ENCODE measurements at places on chromosomes 3 and 15. TPM values are rescaled to one million over a fixed set of nuclear protein-coding genes. Genes with fewer than 3 reads are reported as not detected.

- H3K4me3 ChIP-seq: no peak overlapping the region
- H3K27me3 ChIP-seq: no peaks in the 10 kb centered on the region
- peaks cover 14% of the 10 kb centered on the region for H3K4me1 ChIP-seq
- no peaks in the 10 kb centered on the region for H3K36me3 ChIP-seq
These were observed 150.3 kb upstream of the TSPAN3 start for GRCh38 chr15:77221174-77221573.

GRCh38 chr15:60751985-60752952 lies 273.3 kb upstream of the ICE2 start:
- no peak for DNase-seq
- H3K36me3 ChIP-seq: no peaks in the 10 kb centered on the region
- H3K4me3 ChIP-seq: no peak overlapping the region
- no peaks in the 10 kb centered on the region for H3K27me3 ChIP-seq

- no peak overlapping the region for H3K27ac ChIP-seq
- no peak for DNase-seq
- no peaks in the 10 kb centered on the region for H3K4me1 ChIP-seq
- H3K36me3 ChIP-seq: no peaks in the 10 kb centered on the region
- no peaks in the 10 kb centered on the region for H3K27me3 ChIP-seq
- H3K4me3 ChIP-seq: no peak overlapping the region
These were observed 797.6 kb downstream of the ROBO2 start for GRCh38 chr3:77837456-77838025.

GRCh38 chr3:53817809-53818208 lies 28.4 kb downstream of the CHDH start:
- no peak for DNase-seq
- H3K4me1 ChIP-seq: no peaks in the 10 kb centered on the region
- no peak overlapping the region for H3K27ac ChIP-seq
- no peaks in the 10 kb centered on the region for H3K27me3 ChIP-seq

- H3K27me3 ChIP-seq: no peaks in the 10 kb centered on the region
- H3K4me1 ChIP-seq: peaks cover under 1% of the 10 kb centered on the region
- no peak for DNase-seq
- no peak overlapping the region for H3K27ac ChIP-seq
These were observed 511.1 kb upstream of the PROK2 start for GRCh38 chr3:72295962-72296450.

DNA sequence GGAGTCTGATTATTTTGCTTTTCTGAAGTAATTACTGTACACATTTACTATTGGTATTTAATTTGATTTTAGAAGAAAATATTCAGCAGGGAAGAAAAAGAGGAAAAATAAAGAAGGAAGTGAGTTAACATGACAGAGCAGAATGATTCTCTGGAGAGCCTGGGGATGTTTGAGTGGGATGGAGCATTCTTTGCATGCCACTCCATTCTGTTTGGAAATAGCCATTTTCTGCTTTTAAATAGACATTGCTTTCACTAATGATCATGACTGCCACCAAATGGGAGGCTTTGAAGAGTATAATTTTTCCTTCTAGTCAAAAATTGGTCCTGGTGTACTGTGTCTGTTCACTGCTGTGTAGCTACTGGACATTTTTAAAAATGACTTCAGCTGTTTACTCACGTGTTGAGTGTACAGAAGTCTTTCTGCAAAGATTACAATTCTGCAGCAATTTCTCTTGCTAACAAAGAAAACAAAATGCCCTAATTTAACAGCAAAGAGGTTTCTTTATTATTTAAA lies 196.1 kb downstream of the RYR3 start:
- H3K27me3 ChIP-seq: peaks cover 2% of the 10 kb centered on the region
- no peaks in the 10 kb centered on the region for H3K4me1 ChIP-seq
- DNase-seq: no peak

GRCh38 chr3:49841806-49842205 lies 14.6 kb downstream of the TRAIP start:
- H3K36me3 ChIP-seq: peaks cover 2% of the 10 kb centered on the region
- H3K4me1 ChIP-seq: peaks cover 2% of the 10 kb centered on the region
- H3K27ac ChIP-seq: no peak overlapping the region
- no peaks in the 10 kb centered on the region for H3K27me3 ChIP-seq

DNA sequence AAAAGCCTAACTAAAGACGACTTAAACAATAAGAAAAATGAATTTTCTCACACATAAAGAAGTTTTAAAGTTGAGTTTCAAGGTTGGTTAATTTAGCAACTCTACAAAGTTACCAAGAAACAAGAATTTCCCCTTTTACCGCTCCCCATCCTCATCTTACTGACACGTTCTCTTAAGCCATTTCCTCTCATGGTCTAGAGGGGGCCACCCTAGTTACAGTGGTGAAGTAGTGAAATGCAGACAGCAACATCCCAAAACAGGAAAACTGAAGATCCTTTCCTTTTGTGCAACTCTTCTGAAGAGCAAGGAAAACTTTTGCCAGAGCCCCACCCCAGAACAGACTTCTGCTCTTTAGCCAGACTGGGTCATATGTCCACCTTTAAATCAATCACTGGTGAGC lies 17.3 kb upstream of the SOX14 start:
- peaks cover 13% of the 10 kb centered on the region for H3K27me3 ChIP-seq
- no peak overlapping the region for H3K4me3 ChIP-seq
- H3K4me1 ChIP-seq: no peaks in the 10 kb centered on the region
- H3K27ac ChIP-seq: no peak overlapping the region
- H3K36me3 ChIP-seq: no peaks in the 10 kb centered on the region

- H3K4me3 ChIP-seq: no peak overlapping the region
- H3K27ac ChIP-seq: no peak overlapping the region
- H3K27me3 ChIP-seq: no peaks in the 10 kb centered on the region
- no peak for DNase-seq
- peaks cover 8% of the 10 kb centered on the region for H3K36me3 ChIP-seq
These were observed 58.7 kb downstream of the WNT7A start for GRCh38 chr3:13821126-13821525.

DNA sequence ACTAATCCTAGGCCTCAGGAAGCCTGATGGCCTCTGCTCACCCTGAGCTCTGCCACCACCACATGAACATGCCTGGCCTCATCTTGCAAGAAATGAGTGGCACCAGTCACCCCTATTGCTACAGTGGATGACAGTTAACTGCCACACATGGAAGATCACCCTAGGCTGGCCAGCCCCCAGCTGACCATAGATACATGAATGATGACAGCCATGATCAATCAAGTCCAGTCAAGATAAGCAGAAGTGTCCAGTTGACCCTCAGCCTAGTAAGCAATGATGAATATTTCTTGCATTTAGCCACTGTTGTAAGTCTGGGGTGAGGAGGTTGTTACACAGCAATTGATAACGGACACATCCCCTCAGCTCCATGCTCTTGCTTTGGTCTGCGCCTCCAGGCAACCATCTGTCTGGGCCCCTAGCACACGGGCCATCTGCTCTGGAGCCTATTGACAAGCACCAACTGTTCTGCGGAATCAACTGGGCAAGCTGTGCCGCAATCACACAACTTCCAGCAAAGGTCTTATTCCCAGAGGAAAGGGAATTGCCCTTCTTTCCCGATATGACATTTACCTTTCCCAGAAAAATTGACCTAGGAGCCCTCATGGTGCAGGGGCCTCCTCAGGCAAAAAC lies 2.2 kb upstream of the LYZL4 start:
- peaks cover 5% of the 10 kb centered on the region for H3K27me3 ChIP-seq
- no peaks in the 10 kb centered on the region for H3K36me3 ChIP-seq
- no peak overlapping the region for H3K27ac ChIP-seq
- no peak overlapping the region for H3K4me3 ChIP-seq
- H3K4me1 ChIP-seq: no peaks in the 10 kb centered on the region

- H3K4me3 ChIP-seq: no peak overlapping the region
- peaks cover 14% of the 10 kb centered on the region for H3K36me3 ChIP-seq
- no peaks in the 10 kb centered on the region for H3K4me1 ChIP-seq
- H3K27ac ChIP-seq: no peak overlapping the region
- no peak for DNase-seq
These were observed 8.8 kb upstream of the B3GNT5 start for GRCh38 chr3:183244219-183244618.

DNA sequence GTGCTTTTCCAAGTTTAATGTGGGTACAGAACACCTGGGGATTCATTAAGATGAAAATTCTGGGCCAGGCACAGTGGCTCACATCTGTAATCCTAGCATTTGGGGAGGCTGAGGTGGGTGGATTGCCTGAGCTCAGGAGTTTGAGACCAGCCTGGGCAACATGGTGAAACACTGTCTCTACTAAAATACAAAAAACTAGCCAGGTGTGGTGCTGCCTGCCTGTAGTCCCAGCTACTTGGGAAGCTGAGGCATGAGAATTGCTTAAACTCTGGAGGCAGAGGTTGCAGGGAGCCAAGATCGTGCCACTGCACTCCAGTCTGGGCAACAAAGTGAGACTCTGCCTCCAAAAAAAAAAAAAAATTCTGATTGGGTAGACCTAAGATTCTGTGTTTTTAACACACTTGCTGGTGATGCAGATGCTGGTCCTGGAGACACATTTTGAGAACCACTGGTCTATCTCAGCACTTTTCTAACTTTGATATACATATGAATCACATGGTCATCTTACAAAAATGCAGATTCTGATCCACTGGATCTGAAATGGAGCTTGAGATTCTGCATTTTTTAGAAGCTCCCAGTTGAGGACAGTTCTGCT lies 223.8 kb upstream of the SATB1 start:
- H3K36me3 ChIP-seq: no peaks in the 10 kb centered on the region
- H3K4me3 ChIP-seq: no peak overlapping the region
- H3K27me3 ChIP-seq: no peaks in the 10 kb centered on the region
- H3K4me1 ChIP-seq: peaks cover 34% of the 10 kb centered on the region

DNA sequence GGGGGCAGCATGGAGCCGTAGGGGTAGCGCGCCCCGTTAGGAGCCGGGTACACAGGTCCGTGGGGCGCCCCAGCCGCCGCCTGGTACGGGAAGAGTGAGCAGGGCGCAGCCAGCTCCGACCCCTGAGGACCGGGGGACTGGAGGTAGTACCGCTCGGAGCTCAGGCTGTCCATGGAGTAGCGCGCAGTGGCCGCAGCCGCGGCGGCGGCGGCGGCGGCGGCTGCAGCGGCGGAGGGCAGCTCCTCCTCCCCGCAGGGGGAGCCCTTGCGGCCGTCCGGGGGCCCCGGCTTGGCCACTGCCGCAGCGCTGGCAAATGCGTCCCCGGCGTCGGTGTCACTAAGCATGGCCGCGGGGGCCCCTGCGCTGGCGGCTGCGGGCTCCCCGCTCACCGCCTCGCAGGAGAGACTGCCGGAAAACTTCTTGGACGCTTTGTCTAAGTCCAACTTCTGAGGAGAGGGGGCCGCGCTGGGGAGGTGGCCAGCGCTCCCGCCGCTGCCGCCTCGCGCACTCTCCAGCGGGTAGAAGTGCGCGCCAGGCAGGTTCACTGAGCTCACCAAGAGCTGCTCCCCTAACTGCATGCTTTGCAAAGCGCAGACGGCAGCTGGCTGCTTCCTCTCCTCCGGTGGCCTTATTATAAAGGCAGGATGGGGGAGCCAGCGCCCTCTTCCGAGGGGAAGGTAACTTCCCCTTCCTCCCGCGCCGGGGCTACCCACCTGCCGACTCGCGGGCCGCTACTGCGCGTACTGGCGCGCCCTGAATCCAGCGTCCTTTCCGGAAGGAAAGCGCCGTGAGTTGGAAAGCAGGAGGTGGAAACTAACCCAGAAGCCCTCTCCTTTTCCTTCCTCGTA lies at the start of gene EOMES:
Gene EOMES (minus strand): TSS at position 607 of the 848 bp plus-strand sequence. CDS start 29 bp downstream, at position 578.
- H3K36me3 ChIP-seq: peaks cover 11% of the 10 kb centered on the region
- H3K4me1 ChIP-seq: peaks cover 10% of the 10 kb centered on the region
- no peak within 1 kb of the TSS for H3K27ac ChIP-seq

DNA sequence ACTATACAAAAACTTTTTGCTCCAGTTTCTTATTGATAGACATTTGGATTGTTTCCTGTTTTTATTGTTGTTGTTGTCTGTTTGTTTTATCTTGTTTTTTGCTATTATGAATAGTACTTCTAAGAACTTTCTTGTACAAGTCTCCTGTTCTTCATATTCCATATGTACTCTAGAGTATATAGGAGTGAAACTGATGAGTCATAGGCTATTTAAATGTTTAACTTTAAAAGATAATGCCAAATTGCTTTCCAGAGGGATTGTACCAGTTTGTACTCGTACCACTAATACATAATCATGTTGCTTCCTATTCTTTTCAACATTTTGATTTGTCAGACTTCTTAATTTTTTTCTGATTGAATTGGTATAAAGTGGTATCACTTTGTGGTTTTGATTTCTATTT lies 19.6 kb downstream of the LRRC49 start:
- no peak overlapping the region for H3K4me3 ChIP-seq
- no peaks in the 10 kb centered on the region for H3K4me1 ChIP-seq
- H3K27me3 ChIP-seq: peaks cover 9% of the 10 kb centered on the region
- DNase-seq: no peak
- H3K27ac ChIP-seq: no peak overlapping the region
- H3K36me3 ChIP-seq: no peaks in the 10 kb centered on the region

- no peak for DNase-seq
- H3K27ac ChIP-seq: no peak overlapping the region
- H3K36me3 ChIP-seq: no peaks in the 10 kb centered on the region
- H3K4me1 ChIP-seq: no peaks in the 10 kb centered on the region
These were observed 368.7 kb downstream of the MFSD1 start for GRCh38 chr3:159170436-159171003.

GRCh38 chr3:46406443-46406787 lies 451 bp downstream of the CCR5AS start:
- H3K27me3 ChIP-seq: no peaks in the 10 kb centered on the region
- no peak for DNase-seq
- H3K4me1 ChIP-seq: peaks cover 25% of the 10 kb centered on the region
- H3K36me3 ChIP-seq: no peaks in the 10 kb centered on the region
- H3K4me3 ChIP-seq: peak overlapping the region; percentile 90

DNA sequence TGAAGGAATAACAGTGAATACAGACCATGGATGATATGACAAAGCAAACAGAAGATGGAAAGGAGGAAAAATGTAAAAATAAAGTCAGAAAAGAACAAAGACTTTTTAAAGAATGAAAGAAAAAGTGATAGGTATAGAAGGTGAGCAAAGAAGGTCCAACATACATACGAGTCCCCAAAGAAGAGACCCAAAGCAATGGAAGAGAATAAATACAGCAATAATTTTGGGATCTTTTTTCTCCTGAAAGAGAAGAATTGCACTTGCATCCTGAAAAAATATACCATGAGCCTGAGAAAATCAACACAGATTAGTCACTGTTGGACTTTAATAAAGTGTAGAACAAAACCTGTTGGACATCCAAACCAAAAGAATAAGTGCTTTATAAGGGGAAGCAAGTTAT lies 85.3 kb upstream of the SLC6A1 start:
- H3K36me3 ChIP-seq: peaks cover 47% of the 10 kb centered on the region
- H3K4me1 ChIP-seq: no peaks in the 10 kb centered on the region
- H3K27ac ChIP-seq: no peak overlapping the region
- H3K4me3 ChIP-seq: no peak overlapping the region

DNA sequence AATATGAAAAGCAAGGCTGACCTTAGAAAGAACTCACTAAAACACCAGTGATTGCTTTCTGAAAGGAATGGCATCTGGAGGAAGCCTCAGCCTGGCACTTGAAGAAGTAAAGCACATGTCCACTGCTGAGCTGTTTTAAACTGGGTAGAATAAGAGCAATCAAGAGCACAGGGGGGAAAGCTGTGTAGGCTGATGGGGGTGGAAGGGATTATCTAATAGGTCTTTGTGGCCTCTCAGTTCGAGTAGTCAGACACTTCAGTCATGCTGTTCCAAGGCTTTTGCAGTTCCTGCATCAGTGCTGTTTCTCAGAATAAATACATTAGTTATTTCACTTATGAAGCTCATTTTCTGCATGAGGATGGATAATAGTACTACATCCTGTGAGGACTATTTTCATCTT lies 22.6 kb downstream of the CCDC191 start:
- peaks cover 20% of the 10 kb centered on the region for H3K36me3 ChIP-seq
- H3K4me3 ChIP-seq: no peak overlapping the region
- H3K4me1 ChIP-seq: no peaks in the 10 kb centered on the region
- no peaks in the 10 kb centered on the region for H3K27me3 ChIP-seq

The ANKRD63 gene
- total RNA-seq: not detected

The PRKCI gene
- 23.4 TPM for total RNA-seq

The C3orf80 gene
- not detected for total RNA-seq

The TRH gene
- total RNA-seq: not detected

The CATSPER2 gene
- total RNA-seq: 5.8 TPM

The VPS8 gene
- 102 TPM for total RNA-seq

The SPATA12 gene
- not detected for total RNA-seq

The ACY1 gene
- total RNA-seq: 14.1 TPM

The CEMIP gene
- not detected for total RNA-seq

The SOX14 gene
- not detected for total RNA-seq

The GABRA5 gene
- total RNA-seq: not detected

Measured in naive thymus-derived CD8-positive, alpha-beta T cell (primary cell).